ENCODE measurements at places on chromosomes 12 and 14.

DNA sequence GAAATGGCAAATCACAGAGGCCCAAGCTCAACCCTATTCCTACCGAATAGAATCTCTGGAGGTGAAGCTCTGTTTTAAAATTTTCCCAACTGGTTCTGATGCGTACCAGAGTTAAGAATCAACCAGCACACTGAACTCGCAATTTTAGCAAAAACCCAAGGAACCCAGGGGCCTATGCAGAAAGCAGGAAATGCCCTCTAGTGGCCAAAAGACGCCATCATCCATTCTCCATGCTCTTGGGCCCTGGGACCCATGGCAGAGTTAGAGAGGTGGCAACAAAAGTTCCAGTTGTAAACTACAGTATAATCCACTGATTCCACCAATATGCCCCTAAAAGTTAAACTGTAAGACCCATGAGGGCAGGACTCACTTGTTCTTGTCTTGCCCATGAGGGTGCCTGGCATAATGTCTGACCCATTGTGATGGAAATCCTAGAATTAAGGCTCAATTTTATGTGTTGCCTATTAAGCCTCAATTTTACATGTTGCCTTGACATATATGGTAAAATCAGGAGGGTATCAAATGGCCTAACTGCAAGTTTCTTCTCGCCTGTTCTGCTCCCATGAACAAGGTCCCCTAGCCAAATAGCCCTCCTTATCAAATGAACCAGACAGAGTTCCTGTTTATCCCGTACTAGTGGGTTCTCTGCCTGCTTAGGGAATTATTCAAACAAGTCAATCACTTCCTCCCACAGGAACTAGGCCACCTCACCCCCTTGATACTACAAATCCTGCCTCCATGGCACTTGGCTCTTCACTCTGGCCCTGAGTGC is 137.5 kb upstream of the CPM start:
- DNase-seq: peak; percentile 56
- no peaks in the 10 kb centered on the region for H3K27me3 ChIP-seq
- H3K4me3 ChIP-seq: no peak overlapping the region
- H3K27ac ChIP-seq: no peak overlapping the region

DNA sequence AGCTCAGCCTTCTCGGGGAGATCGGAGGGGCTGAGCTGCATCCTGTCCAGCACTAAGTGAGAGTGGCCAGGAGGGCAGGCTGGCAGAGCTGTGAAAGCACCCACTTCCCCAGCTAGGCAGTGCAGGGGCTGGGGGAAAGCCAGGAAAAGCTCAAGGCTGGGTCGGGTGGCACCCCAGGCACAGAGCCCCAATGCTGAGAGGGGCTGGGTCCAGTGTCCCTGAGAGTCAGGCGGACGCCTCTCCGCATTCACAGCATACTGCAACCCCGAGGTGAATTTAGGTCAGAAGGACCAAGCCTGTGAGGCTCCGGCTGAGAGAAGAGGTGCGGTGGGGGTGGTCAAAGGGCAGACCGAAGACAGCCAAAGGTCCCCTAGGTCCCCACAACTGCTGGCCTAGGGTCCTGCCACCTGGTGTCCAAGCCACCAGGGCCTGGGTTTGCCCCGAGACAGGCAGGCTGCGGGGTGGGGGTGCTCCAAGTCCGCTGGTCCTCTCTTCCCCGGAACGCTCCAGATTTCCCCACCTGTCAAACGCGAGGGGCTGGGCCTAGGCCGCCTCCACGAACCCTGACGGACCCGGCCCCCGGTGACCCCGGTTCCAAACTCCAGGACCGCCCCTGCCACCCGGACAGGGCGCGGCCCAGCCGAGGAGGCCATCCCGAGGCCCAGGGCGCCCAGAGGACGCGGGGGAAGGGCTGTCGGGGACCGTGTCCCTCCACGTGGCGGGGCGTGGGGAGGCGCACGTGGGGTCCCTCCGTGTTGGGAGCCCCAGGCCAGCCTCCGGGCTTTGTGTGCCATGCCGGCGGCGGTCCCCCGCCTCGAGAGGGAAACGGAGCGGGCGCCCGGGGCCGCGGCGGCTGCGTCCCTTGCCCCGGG is 527 bp downstream of the CAMKK2 start:
- peak; percentile 33 for DNase-seq
- no peak overlapping the region for H3K27ac ChIP-seq
- peaks cover 3% of the 10 kb centered on the region for H3K36me3 ChIP-seq
- peaks cover 7% of the 10 kb centered on the region for H3K4me1 ChIP-seq
- H3K27me3 ChIP-seq: no peaks in the 10 kb centered on the region

DNA sequence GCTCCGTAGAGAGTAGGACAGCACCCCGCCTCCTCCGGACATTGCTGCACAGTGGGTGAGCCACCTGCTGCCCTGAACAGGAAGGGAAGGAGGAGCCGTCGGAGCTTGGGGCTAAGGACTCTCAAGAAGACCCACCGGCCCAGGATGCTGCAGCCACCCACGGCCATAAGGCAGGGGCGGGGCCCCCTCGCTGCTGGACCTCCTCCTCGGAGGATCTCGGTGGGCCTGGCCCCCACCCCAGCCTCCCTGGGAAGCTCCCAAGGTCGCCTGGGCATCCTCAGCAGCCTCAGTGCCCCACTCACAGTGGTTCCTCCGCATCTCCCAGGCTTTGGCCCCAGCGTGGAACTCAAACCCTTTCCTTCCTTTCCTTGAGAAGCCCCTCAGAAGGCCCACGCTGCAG is 68.6 kb upstream of the DIO3 start:
- no peak overlapping the region for H3K27ac ChIP-seq
- peaks cover 13% of the 10 kb centered on the region for H3K4me1 ChIP-seq
- no peaks in the 10 kb centered on the region for H3K36me3 ChIP-seq

DNA sequence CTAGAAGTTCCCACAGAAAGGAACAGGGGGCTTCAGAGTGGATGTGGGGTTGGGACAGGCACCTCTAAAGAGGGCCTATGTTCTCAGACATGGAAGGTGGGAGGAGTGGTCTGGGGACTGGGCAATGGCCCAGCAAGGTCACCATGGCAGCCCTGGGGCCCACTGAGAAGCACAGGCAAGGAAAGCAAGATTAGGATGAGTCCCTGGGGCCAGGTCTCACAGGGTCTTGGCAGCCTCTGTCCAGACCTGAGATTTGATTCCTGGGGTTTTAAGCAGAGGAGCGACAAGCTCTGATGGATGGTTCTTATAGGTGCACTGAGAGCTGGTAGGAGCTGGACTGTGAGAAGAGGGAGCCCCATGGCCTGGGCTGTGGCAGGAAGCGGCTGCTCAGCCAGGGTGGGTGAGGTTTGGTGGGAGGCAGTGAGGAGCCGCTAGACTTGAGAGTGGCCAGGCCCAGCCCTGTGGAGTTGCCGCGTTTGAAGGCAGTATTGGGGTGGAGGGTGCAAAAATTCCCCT is 44.0 kb downstream of the DLK1 start:
- DNase-seq: no peak
- peaks cover 3% of the 10 kb centered on the region for H3K4me1 ChIP-seq
- no peaks in the 10 kb centered on the region for H3K27me3 ChIP-seq
- H3K4me3 ChIP-seq: no peak overlapping the region
- no peaks in the 10 kb centered on the region for H3K36me3 ChIP-seq

GRCh38 chr12:24172031-24172772 is 222.7 kb upstream of the SOX5 start:
- H3K4me1 ChIP-seq: no peaks in the 10 kb centered on the region
- H3K4me3 ChIP-seq: no peak overlapping the region
- no peak for DNase-seq
- no peak overlapping the region for H3K27ac ChIP-seq

DNA sequence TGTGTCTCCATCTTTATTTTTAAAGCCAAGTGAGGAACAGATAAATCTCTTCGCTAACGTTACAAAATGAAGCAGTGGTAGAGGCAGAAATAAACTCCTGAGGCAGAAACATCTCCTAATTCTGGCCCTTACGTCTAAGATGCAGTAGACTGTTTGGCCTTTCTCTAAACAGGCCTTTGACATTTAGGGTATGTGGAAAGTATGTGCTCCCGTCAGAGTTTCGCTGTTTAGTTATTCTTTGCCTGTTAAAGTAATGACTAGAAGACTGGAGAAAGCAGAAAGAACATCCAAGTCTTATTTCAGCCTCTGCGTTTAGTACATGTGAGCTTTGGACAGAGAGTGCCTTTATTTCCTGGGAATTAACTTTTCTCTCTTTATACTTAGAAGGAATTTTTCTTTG is 216.6 kb downstream of the RAD51B start:
- H3K27ac ChIP-seq: no peak overlapping the region
- H3K4me3 ChIP-seq: no peak overlapping the region
- H3K4me1 ChIP-seq: no peaks in the 10 kb centered on the region
- no peak for DNase-seq
- H3K36me3 ChIP-seq: no peaks in the 10 kb centered on the region
- no peaks in the 10 kb centered on the region for H3K27me3 ChIP-seq

GRCh38 chr14:81324011-81324410 is 76.1 kb downstream of the STON2 start:
- no peak overlapping the region for H3K27ac ChIP-seq
- peak overlapping the region; percentile 63 for H3K4me3 ChIP-seq
- no peaks in the 10 kb centered on the region for H3K27me3 ChIP-seq
- no peak for DNase-seq

- no peaks in the 10 kb centered on the region for H3K36me3 ChIP-seq
- H3K4me3 ChIP-seq: no peak overlapping the region
- DNase-seq: no peak
- peaks cover 29% of the 10 kb centered on the region for H3K27me3 ChIP-seq
Observed at GRCh38 chr14:74392616-74393570, 33.1 kb downstream of the SYNDIG1L start.

- H3K4me3 ChIP-seq: no peak overlapping the region
- H3K27ac ChIP-seq: no peak overlapping the region
- H3K36me3 ChIP-seq: no peaks in the 10 kb centered on the region
- DNase-seq: no peak
- H3K4me1 ChIP-seq: peaks cover 12% of the 10 kb centered on the region
- no peaks in the 10 kb centered on the region for H3K27me3 ChIP-seq
Observed at GRCh38 chr14:94376108-94376975, 12.1 kb downstream of the SERPINA1 start.

- no peaks in the 10 kb centered on the region for H3K4me1 ChIP-seq
- no peak overlapping the region for H3K27ac ChIP-seq
- no peak for DNase-seq
- no peaks in the 10 kb centered on the region for H3K27me3 ChIP-seq
Observed at GRCh38 chr12:159156-159782, 54.7 kb downstream of the SLC6A12 start.

GRCh38 chr12:38921025-38921677 is 15.8 kb upstream of the CPNE8 start:
- no peak overlapping the region for H3K4me3 ChIP-seq
- peak; percentile 29 for DNase-seq
- H3K36me3 ChIP-seq: no peaks in the 10 kb centered on the region
- H3K27ac ChIP-seq: no peak overlapping the region
- H3K4me1 ChIP-seq: no peaks in the 10 kb centered on the region

GRCh38 chr12:126369487-126370463 is 1304.5 kb downstream of the AACS start:
- H3K4me3 ChIP-seq: no peak overlapping the region
- no peaks in the 10 kb centered on the region for H3K27me3 ChIP-seq
- no peak for DNase-seq
- H3K36me3 ChIP-seq: no peaks in the 10 kb centered on the region
- H3K4me1 ChIP-seq: no peaks in the 10 kb centered on the region

DNA sequence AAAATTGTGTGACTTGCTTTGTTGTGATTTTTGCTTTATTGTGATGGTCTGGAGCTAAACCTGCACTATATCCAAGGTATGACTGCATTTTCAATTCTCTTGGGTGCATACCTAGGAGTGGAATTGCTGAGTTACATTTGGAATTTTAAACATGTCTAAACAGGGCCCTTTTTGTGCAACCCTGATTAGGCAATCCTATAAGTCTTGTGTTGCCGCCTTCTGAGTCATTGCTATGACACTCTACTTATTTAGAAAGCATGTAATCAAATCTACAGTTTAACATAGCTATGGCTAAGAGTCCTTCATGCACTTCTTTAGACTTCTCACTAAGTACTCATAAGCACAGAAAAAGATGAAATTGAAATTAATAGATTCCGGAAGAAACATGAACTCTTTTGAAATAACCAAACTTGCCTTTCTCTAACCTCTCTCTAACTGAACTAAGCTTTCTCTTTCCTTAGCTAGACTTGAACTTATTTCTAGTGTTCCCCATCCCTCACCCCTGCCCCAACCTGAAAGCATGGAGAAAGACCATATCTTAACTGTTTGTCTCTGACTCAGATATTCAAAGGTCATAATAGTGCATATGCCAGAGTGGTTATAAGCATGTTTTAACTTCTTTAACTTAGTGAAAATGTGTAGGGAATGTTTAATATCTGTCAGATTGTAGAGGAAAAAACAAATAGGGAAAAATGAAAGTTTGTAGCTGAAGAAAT is 203.0 kb downstream of the SNAPC1 start:
- no peak overlapping the region for H3K4me3 ChIP-seq
- H3K36me3 ChIP-seq: no peaks in the 10 kb centered on the region
- DNase-seq: no peak
- no peaks in the 10 kb centered on the region for H3K4me1 ChIP-seq
- no peaks in the 10 kb centered on the region for H3K27me3 ChIP-seq

DNA sequence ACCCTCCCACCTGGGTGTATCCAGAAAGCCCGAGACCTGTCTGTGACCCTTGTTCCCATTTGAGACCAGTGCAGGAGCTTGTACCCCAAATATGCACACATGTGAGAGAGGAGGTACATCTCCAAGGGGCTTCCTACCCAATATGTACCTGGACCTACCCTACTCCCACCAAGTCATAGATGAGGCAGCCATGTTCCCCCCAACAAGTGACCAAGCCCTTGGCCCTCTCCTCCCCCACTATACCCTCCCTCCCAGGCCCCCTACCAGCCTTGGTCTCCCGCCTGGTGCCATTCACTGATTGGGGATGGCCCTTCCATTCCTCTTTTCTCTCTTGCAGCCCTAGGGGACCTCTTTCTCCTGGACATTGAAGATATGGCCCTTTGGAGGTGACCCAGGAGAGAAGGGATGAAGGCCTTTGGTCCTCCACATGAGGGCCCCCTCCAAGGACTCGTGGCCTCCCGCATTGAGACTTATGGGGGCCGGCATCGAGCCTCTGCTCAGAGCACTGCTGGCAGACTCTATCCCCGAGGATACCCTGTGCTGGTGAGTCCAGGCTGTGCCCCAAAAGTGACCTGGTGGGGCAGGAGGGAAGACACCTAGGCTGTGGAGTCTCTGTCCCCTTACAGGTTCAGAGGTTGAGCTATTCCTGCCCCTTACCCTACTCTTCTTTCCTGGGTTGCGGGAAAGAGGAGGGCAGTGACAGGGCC is 1.5 kb downstream of the PLEKHG6 start:
- no peaks in the 10 kb centered on the region for H3K27me3 ChIP-seq
- H3K27ac ChIP-seq: no peak overlapping the region
- DNase-seq: no peak
- H3K4me1 ChIP-seq: peaks cover 19% of the 10 kb centered on the region

DNA sequence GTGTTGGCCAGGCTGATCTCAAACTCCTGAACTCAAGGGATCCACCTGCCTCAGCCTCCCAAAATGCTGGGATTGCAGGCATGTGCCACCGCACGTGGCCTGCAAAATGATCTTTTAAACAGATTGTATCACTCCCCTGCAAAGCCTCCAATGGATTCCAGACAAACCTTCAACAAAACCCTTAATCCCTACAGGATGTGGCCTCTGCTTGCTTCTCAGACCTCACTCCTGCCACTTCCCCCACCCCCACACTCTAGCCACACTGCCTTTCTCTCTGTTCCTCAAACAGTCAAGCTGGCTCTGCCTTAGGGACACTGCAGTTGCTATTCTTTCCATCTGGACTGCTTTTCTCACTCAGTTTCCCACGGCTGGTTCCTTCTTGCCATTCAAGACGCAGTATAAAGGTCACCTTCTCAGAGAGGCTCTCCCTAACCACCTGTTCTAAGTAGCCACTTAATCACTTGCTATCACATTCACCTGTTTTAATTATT is 47.3 kb upstream of the TMED10 start:
- H3K27me3 ChIP-seq: no peaks in the 10 kb centered on the region
- H3K4me1 ChIP-seq: peaks cover 6% of the 10 kb centered on the region
- DNase-seq: peak; percentile 49
- H3K4me3 ChIP-seq: no peak overlapping the region
- no peaks in the 10 kb centered on the region for H3K36me3 ChIP-seq
- H3K27ac ChIP-seq: peak overlapping the region; percentile 55
